ENCODE measurements at places on chromosomes 2 and 18. TPM values are rescaled to one million over a fixed set of nuclear protein-coding genes. Genes with fewer than 3 reads are reported as not detected.

The CD8B gene
- not detected for total RNA-seq

The LGALSL gene
- total RNA-seq: 10.4 TPM

The C2orf66 gene
- total RNA-seq: not detected

The TBC1D8 gene
- total RNA-seq: 17.4 TPM

The NEURL3 gene
- 0.36 TPM for total RNA-seq
